ENCODE measurements at places on chromosomes 7 and 10. TPM values are rescaled to one million over a fixed set of nuclear protein-coding genes. Genes with fewer than 3 reads are reported as not detected.

Gene TMEM184A
- total RNA-seq = 0.06 TPM

Gene HOXA10
- 12.8 TPM for total RNA-seq

Gene RBAK
- 9.1 TPM for total RNA-seq

Gene SLC13A4
- total RNA-seq = not detected

Gene C7orf33
- not detected for total RNA-seq

Gene MLXIPL
- total RNA-seq = 0.63 TPM

Gene HABP2
- not detected for total RNA-seq

Gene AGBL3
- total RNA-seq = 1.0 TPM

Gene ZFAND4
- total RNA-seq = 8.3 TPM

Gene EVX1
- total RNA-seq = not detected

Gene RELN
- 0.63 TPM for total RNA-seq

Gene IRF5
- 0.75 TPM for total RNA-seq

Gene IFIT5
- 32.1 TPM for total RNA-seq

Gene VSTM4
- total RNA-seq = 0.64 TPM

Gene RTKN2
- total RNA-seq = 8.6 TPM

Gene H2AZ2
- 433 TPM for total RNA-seq

Gene HYAL4
- total RNA-seq = not detected

Gene DLX5
- not detected for total RNA-seq

Gene GTF2IRD1
- 18.1 TPM for total RNA-seq

Gene RAPGEF5
- 0.06 TPM for total RNA-seq

Gene CLCN1
- not detected for total RNA-seq

Gene LIPF
- not detected for total RNA-seq

Gene VGF
- total RNA-seq = 0.45 TPM

Gene SMC3
- 34.8 TPM for total RNA-seq
